GM06990 (cell line): ENCODE measurements at places on chromosomes 11 and 22.

DNA sequence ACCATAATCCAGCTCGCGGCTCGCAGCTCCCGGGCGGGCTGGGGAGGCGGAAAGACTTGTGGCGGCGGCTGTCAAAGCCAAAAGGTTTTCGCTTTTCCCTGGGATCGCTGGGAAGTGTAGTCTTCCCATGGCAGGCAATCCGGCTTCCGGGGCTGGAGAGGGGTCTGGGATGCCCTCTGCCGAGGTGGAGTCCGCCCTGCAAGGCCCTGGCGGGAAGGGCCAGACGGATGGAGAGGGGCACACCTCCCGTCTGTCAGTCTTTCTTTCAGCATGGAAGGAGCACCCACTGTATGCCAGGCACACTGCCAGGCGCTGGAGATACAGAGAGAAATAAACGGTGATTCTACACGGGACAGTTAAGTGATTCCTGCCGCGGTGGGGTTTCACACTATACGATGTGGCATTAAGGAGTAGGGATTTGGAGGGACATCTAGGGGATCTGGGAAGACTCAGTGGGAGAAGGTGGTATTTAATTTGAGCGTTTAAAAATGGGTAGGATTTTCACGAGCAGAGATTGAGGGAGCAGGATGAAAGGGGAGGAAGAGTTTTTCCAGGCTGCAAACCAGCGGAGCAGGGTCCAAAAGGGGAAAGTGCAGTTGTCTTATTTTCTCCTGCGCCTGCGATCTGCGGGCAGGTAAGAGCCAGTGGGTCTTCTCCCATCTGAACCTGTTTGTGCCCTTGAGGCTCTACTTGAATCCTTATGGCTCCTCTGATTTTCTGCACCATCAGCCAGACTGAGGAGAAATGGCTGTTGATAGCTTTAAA, at the start of gene BACE1:
TSS of gene BACE1 (minus strand) at position 60 of the 765 bp plus-strand sequence. CDS start 461 bp downstream, outside the sequence.
- no peak for DNase-seq

GRCh38 chr11:102882389-102883024, 7.7 kb upstream of the MMP12 start:
- DNase-seq, result peak; percentile 13

DNA sequence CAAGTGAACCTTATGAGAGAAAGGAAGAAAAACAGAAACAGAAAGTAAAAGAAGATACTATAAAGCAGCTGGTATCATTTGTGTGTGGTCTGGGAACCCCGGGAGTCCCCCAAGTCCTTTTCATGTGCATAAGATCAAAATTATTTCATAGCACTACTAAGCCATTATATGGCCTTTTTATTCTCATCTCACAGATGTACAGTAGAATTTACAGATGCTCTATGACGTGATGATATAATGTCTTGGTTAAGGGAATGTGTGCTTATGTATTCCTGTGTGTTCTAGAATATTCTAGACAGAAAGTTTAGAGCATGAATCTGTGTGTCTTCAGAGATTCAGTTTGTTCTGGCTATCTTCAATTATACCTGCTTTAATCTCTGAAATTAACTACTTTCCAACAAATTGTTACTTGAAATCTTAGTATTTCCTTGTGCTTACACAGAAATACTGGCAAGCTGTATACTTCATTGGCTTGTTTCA, 8.6 kb upstream of the TPP1 start:
- DNase-seq, result no peak

GRCh38 chr22:42366806-42367581, 65.2 kb downstream of the NFAM1 start:
- DNase-seq, result no peak

DNA sequence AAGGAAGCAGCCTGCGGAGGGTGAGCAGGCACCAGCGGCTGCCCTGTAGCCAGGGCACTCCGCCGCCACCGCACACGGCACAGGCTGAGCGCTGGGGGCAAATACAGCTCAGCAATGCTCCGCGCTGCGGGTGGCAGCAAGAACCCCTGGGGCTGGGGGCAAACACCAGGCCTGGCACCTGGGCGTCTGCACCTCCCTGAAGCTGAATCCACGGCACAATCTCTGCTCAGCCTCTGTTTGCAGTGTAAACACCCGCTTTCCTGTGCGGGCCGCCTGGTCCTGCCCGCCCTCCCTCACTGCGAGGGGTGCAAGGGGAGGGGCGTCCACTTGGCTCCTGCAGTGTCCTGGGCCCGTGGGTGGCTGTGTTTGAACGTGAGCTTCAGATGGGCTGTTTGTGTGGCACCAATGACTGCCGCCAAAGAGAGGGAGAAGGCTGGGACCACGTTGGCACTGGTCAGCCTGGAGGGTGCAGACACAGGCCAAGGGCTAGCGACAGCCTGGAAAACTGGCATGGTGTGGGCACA, 14.8 kb upstream of the MPPED1 start:
- no peak for DNase-seq

DNA sequence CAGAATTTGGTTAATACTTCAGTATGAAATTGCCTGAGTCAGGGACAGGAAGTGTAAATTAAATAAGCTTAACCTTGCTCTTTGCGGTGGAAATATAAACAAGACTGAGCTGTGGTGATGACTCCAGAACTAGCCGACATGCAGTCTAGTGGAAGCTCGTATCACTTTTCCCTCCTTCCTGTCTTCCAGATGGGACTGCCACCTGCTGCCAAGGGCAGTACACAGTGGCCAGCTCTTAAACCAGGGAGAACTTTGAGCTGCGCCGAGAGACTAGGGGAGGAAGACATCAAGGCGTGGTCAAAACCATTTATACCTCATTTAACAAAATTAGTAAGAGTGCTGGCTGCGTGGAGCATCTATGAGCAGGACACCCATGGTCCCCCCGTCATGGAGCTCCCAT, 31.3 kb upstream of the CTTN start:
- no peak for DNase-seq

GRCh38 chr11:117220999-117221774, 10.7 kb downstream of the PCSK7 start:
- DNase-seq, result no peak

GRCh38 chr11:112580864-112581263, 320.2 kb upstream of the PLET1 start:
- no peak for DNase-seq

- no peak for DNase-seq
Measured at GRCh38 chr11:43541993-43542392, 138.5 kb upstream of the HSD17B12 start.

- DNase-seq, result no peak
Measured at GRCh38 chr11:76723142-76723541, 52.6 kb upstream of the LRRC32 start.

- DNase-seq, result peak; percentile 7
Measured at GRCh38 chr11:86954269-86955110, 705 bp downstream of the FZD4 start.

DNA sequence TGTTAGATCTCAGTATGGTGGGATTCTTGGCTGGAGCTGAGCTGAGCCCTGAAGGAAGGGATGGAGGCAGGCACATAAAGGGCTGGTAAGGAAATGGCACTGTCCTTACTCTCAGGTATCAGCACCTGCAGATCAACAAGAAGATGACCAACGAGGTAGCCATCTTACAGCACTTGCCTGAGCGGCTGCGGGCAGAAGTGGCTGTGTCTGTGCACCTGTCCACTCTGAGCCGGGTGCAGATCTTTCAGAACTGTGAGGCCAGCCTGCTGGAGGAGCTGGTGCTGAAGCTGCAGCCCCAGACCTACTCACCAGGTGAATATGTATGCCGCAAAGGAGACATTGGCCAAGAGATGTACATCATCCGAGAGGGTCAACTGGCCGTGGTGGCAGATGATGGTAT, 2.4 kb downstream of the CNGA4 start:
- no peak for DNase-seq

- DNase-seq, result no peak
Measured at GRCh38 chr22:36745301-36745995, 30.5 kb downstream of the IFT27 start.

GRCh38 chr11:2768471-2769408, 68.9 kb upstream of the KCNQ1OT1 start:
- no peak for DNase-seq

GRCh38 chr11:35145271-35145670, 6.3 kb downstream of the CD44 start:
- peak; percentile 81 for DNase-seq

DNA sequence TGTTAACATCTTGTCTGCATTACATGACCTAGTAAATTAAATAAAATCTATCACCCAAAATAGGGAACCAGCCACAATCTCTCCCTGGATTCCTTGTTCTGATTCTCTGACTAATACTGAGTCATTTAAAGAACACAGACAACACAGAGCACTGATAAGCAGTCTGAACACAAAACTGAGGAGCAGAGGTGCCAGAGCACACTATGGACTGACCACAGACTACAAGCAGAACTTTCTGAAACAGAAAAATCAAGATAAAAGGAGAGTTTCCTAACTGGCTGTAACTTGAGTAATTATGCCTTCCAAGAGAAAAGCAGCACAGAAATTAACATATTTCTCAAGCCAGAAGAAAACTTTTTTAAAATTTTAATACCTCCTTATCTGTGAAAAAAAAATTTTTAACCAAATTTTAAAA, 128.8 kb downstream of the SGSM3 start:
- peak; percentile 44 for DNase-seq

DNA sequence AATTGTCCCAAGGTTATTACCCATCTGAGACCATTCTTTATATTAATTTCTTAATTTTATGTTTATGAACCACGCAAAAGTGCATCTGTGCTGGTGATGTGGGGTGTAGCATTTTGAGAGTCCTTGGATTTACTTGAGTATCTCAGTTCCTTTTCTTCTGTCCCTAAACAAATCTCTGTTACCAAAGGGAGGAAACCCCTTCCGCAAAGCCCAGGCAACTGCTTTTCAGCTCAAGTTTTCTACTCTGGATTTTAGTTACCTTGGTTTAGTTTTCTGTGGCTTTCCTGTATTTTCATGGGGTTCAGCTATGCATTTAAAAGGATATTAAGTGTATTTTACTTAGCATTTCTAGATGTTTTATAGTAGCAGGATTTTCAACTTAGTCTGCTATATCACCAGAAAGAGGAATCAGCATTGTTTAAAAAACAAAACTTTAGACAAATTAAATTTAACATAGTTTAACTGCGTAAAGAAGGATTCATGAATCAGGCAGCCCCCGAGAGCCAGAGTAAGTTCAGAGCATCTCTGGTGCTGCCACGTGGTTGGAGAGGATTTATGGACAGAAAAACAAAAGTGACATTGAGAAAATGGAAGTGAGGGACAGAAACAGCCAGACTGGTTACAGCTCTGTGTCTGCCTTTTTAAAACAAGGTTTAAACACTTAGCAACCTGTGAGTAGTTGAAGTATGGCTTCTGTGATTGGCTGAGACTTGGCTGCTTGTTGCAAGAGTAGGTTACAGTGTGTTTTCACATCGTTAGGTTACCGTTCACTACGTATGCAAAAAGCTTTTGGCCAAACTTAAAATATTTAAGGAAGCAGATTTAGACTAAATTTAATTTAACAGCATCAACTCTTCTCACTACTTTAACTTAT, 9.6 kb downstream of the ADM start:
- peak; percentile 50 for DNase-seq

DNA sequence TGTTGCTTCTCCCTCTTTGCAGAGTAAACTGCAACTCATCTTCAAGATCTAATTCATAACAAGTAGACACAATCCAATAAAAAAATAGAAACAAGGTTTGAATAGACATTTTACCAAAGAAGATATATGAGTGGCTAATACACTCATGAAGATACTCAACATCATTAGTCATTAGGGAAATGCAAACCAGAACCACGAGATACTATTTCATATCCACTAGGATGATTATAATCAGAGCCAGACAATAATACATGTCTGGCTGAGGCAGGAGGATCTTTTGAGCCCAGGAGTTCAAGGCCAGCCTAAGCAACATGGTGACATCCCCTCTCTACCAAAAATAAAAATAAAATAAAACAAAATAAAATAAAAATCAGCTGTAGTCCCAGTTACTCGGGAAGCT, 85.0 kb downstream of the ATG16L2 start:
- no peak for DNase-seq

GRCh38 chr11:27348340-27348873, 14.6 kb downstream of the CCDC34 start:
- no peak for DNase-seq

DNA sequence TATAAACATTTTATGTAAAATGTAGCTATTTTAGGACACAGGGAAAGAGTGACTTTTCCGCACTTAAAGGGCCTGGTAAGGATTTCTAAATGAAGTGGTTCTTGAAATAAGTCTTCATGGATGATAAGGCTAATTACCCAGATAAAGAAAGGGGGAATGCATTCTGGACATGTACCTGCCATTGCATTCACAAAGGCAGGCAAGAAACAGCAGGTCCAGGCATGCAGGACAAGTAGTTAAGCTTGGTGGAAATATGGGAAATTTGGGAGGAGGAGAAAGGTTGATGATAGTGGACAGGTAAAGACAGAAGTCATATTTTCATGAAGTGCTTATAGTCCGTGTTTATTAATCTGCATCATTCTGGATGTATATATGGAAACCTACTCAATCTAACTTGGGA, 621.2 kb downstream of the NTM start:
- no peak for DNase-seq

- DNase-seq, result no peak
Measured at GRCh38 chr11:133619397-133619796, 87.1 kb upstream of the OPCML start.

DNA sequence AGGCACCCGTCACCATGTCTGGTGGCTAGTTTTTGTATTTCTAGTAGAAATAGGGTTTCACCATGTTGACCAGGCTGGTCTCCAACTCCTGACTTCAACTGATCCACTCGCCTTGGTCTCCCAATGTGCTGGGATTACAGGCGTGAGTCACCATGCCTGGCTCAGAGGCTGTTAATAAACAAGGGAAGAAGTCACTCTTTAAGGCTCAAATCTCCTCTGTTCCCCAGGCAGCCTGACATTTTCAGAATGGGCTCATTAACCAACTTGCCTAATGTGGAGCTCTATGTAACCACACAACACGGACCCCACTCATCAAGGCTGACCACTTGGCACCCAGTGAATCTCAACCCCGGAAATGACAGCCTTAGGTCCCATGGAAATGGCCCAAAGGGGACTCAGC, 24.1 kb downstream of the APOL3 start:
- no peak for DNase-seq

DNA sequence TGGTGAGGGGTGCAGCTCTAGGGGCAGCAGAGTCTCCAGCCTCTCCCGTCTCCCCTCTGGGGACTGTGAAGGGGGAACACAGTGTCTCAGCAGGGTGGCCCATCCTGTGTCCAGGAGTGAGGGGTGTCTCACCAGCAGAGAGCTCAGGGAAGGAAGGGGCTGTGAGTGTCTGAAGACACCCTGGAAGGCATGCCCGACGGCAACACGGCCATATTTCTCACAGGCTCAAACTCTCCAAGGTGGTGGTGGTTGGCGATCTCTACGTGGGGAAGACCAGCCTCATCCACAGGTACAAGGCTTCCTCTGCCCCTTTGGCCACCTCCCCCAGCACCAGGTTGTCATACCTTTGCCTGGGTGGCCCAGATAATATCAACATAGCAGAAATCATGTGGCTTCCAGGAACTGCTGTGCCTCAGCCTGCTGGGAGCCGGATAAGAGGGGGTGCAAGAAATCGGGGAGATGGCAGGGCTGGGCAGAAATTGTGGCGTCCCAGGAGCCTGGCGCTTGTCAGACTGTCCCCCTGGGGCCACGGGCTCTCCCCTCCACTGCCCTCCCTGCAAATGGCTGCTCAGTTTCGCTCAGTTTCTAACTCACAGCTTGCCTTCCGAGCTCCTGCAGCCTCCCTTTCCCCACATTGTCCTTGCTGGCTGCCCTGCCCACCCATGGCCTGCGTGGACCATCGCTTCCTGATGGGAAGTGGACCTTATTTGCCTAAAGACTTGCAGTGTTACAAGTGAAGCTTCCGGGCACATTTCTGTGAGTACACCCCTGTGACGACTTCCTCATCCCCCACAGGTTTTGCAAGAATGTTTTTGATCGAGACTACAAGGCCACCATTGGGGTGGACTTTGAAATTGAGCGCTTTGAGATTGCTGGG, 7.2 kb downstream of the RAB36 start:
- no peak for DNase-seq

- no peak for DNase-seq
Measured at GRCh38 chr11:73866095-73866579, 10.5 kb downstream of the COA4 start.
